ENCODE measurements at places on chromosomes 13 and 19.

- no peak for DNase-seq
These were observed 39.4 kb upstream of the DACH1 start for GRCh38 chr13:71906448-71906847.

DNA sequence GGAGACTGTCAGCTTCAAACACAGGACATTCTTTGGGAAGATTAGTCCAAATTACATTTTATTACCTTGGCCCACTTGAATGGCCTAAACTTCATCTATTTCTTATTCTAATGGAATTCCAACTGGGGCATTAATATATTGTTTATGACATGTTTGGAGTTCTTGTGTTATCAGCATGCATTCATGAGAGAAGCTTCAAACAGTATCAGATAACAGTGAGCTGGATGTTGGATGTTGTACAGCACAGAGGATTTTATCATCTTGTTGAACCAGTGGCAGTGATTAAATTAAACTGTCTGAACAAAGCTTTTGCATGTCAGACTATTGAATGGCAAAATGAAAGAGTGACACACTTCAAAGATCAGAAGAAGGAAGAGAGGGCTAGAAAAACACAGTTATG lies 50.0 kb downstream of the MZT1 start:
- no peak for DNase-seq

- no peak for DNase-seq
These were observed 9.6 kb downstream of the ZNF426 start for GRCh38 chr19:9528757-9529336.

DNA sequence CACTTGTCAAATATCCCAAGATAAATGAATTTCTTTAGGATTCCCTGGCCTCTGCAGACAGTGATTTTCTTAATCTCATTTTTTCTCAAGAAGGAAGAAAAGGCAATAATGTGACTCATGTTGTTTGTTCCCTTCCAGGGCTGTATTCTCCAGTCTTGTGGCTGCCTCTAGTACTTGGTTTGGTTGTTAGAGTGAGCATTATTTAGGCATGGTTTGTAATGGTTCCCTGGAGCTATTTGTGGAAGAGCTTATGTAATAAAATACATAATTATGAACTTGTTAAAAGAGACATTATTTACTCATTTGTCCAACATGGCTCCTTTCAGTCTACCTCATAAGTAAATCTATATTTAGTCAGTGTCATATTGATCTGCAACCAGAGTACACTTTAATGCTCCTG lies 270.4 kb downstream of the DCT start:
- no peak for DNase-seq

DNA sequence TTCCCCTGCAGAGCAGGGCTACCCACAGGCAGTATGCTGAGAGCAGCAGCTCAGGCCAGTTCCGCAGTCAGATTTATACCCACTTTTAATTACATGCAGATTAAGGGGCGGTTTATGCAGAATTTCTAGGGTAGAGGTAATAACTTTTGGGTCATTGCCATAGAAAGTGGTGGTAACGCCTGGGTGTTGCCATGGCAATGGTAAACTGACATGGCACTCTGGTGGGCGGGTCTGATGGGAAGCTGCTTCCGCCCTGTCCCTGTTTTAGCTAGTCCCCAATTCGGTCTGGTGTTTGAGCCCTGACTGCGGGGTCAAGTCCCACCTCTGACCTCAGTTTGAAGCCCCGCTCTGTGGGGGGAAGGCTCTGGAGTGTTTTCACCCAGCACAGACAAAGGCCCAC lies 141.1 kb upstream of the VSTM2B start:
- no peak for DNase-seq

- no peak for DNase-seq
These were observed 8.5 kb downstream of the CBARP start for GRCh38 chr19:1229056-1229923.

- DNase-seq: no peak
These were observed 82.7 kb upstream of the SLC15A1 start for GRCh38 chr13:98835156-98835555.

DNA sequence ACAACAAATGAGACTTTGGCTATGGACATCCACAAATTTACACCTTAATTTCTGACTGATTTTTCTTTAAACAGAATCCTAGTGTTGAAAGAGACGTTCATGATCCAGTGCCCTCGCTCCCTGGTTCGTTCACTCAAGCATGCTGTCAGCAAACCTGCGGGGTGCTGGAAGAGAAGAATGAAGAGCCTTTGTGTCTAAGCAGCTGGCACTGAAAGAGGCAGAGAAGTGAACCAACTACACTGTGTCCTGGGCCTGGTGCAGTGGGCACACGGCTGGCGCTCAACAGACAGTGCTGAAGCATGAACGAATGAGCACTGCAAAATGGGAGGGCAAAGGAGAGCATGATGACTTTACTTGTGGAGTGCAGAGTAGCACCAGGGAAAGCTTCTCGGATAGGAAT lies 46.8 kb downstream of the MIPEP start:
- no peak for DNase-seq

- DNase-seq: no peak
These were observed 14.5 kb downstream of the ZNF426 start for GRCh38 chr19:9523885-9524474.

DNA sequence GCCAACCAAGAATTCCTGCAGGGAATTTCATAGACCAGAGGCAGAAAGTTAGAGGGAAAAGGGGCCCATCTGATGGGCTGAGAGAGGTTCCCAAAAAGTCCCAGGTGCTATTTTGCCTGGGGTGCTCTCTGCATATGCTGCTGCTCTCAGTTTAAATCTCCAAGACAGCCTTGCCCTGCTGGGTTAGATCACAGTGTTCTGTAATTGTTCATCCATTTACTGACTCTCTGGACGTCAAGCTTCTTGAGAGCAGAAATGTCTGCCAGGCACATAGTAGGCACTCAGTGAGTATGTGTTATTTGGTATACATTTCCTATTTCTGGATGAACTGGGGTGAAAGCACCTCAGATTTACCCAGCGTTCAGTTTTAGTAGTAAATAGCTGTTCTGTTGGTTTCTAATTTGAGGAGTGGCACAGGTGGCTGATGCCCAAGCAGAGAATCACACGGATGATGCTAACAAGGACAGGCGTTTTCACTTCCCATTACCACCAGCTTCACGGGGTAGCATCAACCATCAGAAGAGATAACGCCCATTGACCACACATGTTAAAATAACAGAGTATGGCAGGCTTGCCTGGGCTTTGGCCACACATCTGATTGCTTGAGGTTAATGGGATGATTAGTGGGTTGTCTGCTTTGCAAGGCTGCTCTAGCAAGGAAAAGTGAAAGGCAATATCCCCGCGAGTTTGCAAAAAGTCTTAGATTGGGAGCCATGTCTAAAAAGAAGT lies 161.1 kb downstream of the SLC7A1 start:
- DNase-seq: no peak

GRCh38 chr13:26021516-26021915 lies 30.3 kb downstream of the SHISA2 start:
- no peak for DNase-seq

- no peak for DNase-seq
These were observed 25.7 kb downstream of the CCNE1 start for GRCh38 chr19:29837448-29837981.

DNA sequence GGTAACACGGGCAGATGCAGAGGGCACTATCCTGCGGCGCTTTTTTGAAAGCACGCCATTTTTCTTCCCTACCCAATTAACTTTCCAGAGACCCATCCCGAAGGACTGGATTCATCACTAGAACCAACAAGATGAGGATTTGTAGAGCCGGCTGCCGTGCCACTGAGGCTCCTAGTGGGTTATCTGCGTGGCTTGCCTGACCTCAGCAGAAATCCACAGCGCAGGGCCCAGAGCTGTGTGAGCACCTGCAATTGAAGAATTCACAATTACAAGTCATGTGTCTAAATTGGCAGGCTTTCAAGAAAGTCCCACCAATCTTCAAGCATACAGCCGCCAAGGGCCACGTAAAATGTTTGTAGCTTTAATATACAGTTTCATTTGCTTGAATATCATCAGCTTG lies 75.5 kb downstream of the ALOX5AP start:
- no peak for DNase-seq

DNA sequence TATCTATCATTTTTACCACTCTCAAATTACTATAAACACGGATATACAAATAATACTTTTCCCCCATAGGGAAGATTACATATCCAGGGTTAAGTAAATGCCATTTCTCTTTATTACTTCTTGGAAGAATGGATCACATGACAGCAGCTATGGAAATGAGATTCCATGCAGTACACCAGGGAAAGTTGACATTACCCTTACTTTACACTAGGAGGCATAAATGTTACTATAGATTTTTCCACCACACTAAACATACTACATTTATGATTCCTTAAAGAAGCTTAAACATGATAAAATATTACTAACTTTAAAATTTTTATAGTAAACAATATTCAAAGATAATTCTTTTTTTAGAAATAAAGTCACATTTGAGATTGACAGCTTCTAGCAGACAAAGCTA lies 611.4 kb downstream of the PCDH9 start:
- DNase-seq: no peak

- no peak for DNase-seq
These were observed 31.1 kb downstream of the RB1 start for GRCh38 chr13:48334534-48335127.

- no peak for DNase-seq
These were observed 9.4 kb downstream of the ZNF546 start for GRCh38 chr19:40006273-40006691.

- DNase-seq: no peak
These were observed 343.5 kb downstream of the UQCRFS1 start for GRCh38 chr19:28869459-28869858.

GRCh38 chr19:17718947-17719711 lies at the start of gene MAP1S:
Gene MAP1S (plus strand): TSS chr19:17719480. CDS start chr19:17719503, 23 bp downstream.
- DNase-seq: no peak

DNA sequence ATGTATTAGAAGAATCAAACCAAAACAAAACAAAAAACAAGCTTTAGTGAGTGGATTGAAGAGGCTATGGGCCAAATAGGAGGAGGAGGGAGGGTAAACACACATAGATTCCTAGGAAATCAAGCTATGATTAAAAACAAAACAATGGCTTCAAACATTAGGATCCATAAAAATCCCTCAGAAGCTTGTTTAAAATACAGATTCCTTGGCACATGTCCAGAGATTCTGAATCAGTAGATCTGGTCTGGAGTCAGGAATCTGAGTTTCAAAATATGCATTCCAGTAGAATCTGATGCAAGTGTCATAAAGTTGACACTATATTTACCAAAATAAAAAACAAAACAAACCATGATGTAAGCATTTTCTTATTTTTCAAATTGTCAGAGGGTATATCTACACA lies 692.8 kb upstream of the SGCG start:
- DNase-seq: no peak

DNA sequence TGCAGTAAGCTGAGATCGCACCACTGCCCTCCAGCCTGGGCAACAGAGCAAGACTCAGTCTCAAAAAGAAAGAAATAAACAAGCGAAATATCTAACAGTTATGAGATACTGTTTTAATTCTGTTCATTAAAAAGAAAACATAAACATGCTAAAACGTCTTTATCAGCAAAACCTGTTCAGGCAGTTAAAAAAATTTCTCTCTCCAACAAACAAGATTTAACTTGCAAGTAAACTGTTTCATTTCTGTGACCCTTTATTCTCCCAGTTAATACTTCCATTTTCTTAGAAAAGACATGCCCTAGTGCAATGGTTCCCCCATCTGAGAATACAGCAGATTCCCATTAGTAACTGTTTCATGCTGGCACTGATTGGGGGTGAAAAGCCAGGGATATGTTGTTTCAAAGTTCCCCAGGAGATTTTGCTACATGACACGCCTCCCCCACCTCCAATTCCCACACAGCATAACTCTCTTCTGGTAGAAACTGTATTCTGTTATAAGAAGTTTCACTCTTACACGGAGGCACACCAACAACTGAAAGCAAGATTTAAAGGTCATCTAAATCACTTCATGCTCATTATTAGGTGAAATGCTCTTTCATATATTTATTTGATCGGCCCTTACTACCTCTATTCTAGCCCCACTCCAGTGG lies 24.4 kb downstream of the ELF1 start:
- DNase-seq: no peak

- no peak for DNase-seq
These were observed 773.4 kb upstream of the SLITRK1 start for GRCh38 chr13:84655677-84656076.

- no peak for DNase-seq
These were observed 2.6 kb downstream of the MBNL2 start for GRCh38 chr13:97224544-97225300.

DNA sequence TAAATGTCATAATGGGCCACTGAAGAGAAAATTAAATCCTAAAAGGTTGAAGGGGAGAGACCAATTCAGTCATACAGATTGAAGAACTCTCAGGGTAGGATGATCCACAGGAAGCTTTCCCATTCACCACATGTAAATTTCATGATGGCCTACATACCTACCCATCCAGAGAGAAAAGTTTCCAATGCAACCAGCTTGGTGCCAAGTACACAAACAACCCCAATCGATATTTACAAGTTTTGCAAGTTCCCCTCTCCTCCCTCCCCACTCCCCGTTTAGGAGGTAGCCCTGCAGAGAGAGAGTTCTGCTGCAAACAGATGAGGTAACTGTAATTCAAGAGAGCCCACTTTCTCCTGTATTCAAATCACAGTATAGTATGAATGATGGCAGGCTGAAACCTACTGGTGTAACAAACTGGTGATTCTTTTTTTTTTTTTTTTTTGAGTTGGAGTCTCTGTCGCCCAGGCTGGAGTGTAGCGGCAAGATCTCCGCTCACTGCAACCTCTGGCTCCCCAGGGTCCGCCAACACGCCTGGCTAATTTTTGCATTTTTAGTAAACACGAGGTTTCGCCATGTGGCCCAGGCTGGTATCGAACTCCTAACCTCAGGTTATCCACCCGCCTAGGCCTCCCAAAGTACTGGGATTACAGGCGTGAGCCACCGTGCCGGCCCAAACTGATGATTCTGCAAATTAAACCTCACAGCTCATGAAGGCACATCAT lies 14.4 kb downstream of the FOXO1 start:
- no peak for DNase-seq

DNA sequence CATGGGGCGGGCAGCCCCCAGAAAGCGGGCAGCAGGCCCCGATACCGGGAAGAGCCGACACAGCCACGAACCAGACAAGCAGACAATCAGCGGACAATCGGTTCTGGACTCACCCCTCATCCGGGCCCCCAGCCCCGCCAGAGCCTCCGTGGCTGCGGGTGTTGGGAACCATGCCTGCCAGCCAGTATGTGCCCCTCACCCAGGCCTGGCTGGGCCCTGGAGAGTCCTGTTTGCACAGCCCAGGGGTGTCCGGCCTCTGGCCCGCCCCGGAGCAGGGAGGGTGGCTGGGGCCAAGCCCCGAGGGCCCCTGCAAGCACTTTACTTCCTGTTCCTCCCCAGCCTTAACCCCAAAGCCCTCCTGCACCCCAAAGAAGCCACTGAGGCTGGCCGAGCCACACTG lies 7.8 kb downstream of the PODNL1 start:
- no peak for DNase-seq

DNA sequence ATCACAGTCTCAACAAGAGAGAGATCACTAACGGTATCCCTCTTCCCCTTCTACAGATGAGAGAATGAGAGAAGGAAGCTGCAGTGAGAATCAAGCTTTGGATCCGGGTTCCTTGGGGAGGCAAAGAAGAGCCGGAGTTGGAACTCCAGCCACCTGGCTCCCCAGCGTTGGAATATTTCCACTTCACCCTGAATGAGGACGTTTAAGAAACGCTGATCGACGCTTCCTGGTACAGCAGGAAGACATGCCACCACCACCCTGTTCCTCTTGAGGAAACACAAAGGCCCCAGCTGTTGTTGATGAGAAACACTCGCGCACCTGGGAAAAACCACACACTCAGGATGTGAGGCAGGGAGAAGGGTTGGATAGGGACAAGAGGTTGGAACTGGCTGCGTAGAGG lies 11.3 kb upstream of the CACNG8 start:
- no peak for DNase-seq

Measured in stimulated activated CD4-positive, alpha-beta T cell treated with anti-CD3 and anti-CD28 coated beads, TNF-alpha, amount 100 ng/mL, for 48 hours (primary cell).